Cardiac septum (tissue), 1 donor: ENCODE measurements at places on chromosomes 5 and 9.

GRCh38 chr9:130394320-130394719 lies 50.4 kb upstream of the ASS1 start:
- DNase-seq = no peak

DNA sequence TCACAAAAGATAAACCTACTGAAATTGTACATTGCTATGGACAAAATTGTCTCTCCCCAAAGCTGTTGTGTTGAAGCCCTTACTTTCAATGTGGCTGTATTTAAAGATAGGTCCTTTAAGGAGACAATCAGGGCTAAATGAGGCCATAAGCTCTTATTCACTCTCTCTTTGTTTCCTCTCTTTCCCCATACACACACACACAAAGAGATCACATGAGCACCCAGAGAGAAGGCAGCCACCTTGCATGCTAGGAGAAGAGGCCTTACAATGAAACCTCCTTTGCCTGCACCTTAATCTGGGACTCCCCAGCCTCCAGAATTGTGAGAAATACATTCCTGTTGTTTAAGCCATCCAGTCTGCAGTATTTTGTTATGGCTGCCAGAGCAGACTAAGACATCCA lies 1295.6 kb upstream of the CDH6 start:
- DNase-seq = no peak

DNA sequence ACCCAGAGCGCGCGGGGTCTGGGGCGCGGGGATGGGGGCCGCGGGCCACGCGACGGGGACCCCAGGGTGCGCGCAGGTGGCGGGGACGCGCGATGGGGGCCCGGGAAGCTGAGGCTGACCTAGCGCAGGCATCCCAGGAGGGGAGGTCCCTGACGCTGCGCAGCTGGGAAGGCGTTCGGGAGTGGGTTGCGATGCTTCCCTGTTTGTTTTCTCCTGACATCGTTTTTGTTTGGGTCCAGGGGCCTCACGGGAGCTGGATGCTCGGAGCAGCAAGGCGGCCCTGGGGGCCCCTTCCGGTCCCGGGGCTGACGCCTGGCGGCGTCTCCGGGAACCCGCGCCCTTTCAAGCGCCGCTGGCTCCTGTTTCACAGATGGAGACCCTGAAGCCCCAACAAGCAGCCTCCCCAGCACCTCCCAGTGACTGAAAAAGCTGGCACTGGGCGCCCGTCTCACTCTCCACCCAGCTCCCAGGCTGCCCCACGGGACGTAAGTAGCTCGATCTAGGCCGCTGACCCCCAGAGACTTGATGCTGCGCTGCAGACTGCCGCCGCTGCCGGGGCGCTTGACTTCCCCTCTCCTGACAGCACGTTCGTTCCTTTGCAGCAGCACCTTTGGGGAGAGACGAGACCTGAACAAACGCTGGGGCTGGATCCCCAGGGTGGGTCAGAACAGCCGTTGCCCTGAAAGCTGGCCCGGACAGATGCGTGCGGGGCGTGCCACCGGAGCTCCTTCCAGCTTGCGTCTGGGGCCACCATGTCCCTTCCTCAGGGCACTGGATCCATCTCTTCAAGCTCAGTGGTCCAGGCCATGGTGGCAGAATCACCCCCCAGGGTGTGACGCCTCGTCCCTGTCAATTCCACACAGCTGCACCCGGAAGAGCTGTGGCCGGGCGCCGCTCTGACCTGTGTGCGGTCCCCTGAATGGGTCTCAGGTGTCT lies 593 bp downstream of the BRD3OS start:
- no peak for DNase-seq

- DNase-seq = no peak
Measured at GRCh38 chr9:128304136-128304970, 17.9 kb downstream of the TRUB2 start.

DNA sequence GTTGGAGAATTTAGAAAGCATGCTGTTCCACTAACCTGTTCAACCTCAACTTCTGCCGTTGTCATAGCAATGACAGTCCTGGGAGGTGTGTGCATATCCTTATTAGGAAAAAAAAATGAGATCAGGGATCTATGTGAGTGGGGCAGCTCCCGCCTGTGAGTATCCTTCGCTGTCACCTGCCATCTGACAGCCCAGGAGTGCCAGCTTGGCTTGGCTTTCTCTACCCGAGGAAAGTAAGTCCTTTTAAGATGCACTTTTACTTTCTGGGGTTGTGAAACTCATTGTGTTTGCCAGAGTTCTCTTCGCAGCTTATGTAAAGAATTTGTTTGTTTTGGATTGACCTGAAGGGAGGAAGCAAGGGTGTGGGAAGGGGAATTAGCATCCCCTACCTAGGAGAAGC lies 21.8 kb downstream of the PCDHAC2 start:
- DNase-seq = no peak

DNA sequence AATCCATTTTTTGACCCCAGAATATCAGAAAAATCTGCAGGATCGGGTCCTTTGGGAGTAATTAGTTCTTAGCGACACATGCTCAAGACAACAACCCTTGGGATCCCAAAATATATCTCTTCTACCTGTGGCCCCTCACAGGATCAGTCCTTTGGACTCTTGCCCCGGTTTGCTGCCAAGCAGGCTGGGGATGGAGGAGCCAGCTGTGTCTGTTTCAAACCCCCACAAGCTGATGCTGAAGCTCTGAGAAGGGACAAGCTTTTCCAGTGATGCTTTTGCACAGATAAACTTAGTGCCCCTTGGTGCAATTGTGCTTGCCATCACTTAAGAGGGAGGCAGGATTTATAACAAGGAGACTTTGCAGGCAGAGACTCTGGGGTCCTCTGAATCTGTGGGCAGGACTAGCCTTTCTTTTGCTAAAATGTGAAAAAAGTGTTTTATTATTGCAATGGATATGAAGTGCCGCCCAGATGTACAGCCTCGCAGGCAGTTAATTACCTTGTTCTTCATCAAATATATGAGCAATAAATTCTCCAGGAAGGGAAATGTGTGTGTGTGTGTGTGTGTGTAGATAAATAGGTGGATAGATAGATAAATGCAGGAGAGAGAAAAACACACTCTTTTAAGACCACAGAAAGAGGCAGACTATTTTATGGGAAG lies 9.6 kb upstream of the LHX2 start:
- no peak for DNase-seq

- DNase-seq = peak; percentile 62
Measured at GRCh38 chr5:1750469-1750868, 49.2 kb downstream of the MRPL36 start.

DNA sequence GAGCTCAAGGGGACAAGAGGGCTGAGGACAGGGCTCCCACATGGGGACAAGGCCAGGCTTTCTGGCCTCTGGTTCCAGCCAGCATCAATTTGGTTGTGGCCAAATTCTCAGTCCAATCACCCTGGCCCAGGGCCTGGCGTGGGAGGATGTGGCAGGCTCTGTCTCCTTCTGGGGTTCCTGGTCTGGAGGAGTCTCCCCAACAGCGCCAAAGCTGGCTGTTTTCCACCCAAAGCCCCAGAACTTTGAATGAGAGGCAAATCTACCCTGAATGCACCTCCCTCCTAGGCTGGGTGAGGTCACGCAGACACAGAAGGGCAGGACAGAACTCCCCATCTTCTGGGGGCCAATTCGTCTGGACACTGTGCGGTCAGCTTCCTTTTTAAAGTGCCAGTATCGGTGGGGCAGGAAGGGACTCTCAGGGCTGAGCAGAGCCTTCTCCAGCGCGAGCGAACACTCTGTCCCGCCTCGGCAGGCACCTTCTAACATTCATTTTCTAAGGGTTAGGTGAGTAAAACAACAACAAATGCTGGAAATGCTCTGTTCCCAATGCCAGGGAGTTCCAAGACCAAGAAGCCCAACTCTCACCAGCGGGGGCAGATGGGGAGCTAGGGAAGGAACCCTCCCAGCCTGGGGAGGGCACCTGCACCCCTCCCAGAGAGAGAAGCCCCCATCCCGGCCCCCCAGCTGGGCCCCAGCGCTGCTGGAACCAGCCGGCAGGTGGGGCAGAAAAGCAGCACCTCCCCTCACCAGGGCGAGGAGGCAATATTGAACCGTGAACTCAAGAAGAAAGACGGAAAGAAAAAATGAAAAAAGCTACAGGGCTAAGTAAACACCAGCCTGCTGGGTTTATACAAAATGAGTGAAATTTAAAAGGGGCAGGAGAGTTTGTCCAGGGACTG lies 3.7 kb upstream of the DPM2 start:
- DNase-seq = no peak

DNA sequence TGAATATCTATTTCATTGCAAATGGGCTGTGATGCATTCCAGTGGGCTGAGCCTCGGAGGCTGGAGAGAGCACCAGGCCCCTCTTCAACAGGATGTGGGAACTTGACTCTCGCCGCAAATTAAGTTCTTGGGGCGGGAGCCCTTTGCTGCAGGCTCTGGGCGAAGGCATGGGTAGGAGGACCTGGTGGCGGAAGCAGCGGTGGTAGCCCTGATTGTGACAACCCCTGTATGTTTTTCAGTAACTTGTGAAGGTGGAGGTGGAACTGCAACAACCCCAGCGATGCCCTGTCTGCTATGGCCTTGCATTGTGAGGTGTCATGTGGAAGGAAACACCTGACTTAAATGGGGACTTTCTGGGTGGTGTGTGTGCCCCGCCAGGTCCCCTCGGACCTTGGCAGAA lies 9.4 kb downstream of the FYB1 start:
- DNase-seq = no peak

DNA sequence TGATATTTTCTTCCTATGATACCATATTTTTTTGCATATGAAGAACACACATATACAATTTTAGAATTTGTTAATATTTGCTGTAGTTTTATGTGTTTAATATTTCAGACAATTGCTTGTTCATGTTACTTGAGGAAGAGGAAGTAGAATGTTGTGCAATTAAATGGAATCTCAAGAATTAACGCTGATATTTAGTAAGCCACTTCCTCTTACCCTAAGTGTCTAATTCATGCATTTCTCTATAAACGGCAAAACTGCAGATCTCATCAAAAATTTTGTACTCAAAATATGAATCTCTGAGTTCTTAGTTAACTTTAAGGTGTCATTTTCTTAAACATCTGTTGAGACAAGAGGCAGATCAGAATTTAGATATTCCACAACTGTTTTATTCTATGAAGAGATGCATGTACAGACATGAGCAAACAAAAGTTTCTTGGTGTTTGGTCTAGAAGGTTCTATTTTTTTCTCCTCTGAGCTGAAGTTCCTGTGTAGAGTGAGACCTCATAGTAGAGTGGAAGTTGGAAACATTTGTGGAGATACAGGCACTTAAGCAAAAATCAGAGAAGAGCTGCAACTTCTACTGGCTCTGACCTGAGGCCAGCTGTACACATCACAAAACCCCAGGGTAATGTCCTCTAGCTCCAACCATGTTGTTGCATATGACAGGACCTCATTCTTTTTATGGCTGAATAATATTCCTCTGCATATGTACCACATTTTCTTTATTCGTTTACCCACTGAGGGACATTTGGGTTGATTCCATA lies 16.6 kb upstream of the TGFBI start:
- no peak for DNase-seq

DNA sequence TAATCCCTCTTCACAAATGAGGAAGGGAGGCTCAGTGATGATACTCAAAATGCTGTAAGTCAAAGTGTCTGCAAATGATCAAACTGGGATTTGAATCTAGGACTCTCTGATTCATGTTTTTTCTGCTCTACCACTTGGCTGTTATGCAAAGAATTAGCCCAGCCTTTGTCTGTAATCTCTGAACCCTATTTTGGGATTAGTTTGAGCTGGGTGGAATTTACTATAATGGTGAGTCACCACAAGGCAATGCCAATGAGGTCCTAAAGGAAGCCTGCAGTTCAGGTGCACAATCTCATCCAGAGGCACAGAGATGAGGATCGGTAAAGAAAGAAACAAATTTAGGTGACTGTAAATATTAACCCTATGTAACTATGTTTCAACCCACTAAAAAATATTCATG lies 29.2 kb downstream of the RFK start:
- no peak for DNase-seq
